ENCODE measurements at places on chromosomes 7 and 10. TPM values are rescaled to one million over a fixed set of nuclear protein-coding genes. Genes with fewer than 3 reads are reported as not detected.

Gene LRMDA
- polyA plus RNA-seq = 79.7 TPM

Gene ZNF282
- 15.1 TPM for polyA plus RNA-seq

Gene ERVW-1
- not detected for polyA plus RNA-seq

Gene ZNF467
- polyA plus RNA-seq = 24.5 TPM

Gene NET1
- polyA plus RNA-seq = 14.1 TPM

Gene ZNF727
- polyA plus RNA-seq = 0.16 TPM

Gene MEST
- 50.1 TPM for polyA plus RNA-seq

Gene CLDN15
- polyA plus RNA-seq = 6.5 TPM

Gene GATA3
- polyA plus RNA-seq = 5.4 TPM

Gene TMUB1
- polyA plus RNA-seq = 5.2 TPM
